ENCODE measurements at places on chromosomes 7 and 10.

- no peak for DNase-seq
Observed at GRCh38 chr10:58820861-58821751, 308.4 kb downstream of the BICC1 start.

GRCh38 chr10:30783939-30784501 is 154.5 kb upstream of the LYZL2 start:
- peak; percentile 72 for DNase-seq

DNA sequence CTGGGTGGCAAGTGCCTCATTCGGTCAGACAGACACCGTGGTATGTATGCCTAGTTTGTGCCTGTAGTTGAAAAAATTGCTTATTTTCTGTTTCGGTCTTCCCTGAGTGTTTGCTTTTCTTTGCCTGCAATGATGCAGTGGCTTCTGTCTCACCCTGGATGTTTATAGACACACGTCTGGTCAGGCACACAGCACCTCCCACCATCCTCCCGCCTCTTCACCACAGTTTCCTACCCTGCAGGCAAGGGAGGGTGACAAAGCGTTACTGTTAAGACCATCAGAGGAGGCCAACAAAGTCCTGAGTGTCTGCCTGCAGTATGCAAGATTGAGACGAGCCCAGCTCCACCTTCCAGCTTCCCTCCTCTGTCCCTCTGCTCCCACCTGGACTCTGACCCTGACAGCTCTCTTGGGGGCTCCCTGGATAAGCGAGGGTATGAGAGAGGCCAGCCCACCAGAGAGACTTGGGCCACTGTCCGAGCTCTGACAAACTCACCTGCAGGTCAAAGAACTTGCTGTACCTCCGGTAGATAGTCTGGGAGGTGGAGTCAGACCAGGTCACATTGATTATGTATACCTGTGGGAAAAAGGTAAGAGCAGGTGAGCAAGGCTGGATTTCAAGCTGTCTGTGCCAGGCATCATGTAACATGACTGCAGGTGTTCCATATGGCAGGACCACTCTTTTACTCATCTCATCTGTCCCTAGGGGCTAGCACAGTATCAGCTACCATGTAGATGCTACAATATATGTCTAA is 54.4 kb downstream of the SH3PXD2A start:
- DNase-seq = no peak

DNA sequence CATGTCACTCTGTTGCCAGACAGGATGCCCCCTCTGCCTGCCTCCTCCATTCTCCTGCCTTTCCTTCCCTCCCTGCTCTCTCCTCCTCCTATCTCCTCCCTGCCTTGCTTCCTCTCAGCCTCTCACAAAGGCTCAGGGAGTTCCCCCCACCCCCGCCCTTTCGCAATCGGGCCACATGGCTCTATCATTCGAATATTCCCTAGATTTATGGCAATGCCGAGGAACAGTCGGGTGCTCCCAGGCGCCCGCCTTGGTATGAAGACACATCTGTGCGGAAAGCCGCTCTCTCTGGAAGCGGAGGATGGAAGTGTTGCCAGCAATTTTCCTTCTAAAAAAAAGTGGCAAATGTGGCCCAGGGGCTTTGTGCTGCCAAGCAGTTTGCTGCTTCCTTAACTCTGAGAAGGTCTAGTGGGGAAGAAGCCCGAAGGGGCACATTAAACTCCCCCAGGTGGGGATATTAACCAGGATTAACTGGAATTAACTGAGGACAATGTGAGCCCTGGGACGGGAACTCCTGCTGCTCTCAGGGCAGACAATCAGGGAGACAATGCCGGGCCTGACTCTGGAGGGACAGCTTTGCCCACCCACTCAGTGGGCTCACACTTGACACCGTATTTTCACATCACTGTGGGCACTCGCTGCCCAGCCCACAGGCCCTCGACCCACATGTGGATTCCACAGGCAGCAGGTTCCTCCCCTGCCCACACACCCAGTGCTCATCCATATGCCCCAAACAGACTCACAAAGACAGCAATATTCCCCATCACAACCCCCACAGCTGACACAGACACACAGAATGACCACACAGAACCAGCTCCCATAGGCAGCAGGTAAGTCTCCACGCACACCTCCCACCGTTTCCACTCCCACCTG is 88.4 kb upstream of the SMNDC1 start:
- no peak for DNase-seq

DNA sequence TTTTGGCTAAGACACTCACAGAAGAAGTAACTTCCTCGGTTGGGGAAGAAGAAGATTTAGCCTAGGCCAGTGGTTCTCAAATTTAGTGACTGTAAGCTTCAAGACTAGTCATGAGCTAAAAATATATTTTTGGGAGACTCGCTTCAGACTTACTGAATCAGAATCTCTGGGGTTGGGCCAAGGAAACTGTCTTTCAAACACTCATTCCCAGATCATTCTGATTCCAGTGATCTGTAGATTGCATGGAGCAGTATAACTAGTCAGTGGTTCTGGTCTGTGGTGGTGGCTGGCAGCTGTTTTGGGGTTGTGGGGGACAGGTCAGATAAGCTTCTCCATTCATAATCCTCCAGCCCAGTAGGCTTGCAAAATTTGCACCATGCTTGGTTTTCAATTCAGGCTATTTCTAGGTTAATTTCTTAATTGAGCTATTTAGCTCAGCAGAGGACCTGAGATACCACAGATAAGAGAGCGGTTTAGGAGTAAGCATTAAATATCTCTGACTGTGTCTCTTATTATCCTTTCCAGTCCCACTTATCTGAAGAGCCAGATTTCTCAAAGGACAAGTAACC is 3.8 kb upstream of the KAT6B start:
- DNase-seq = no peak

DNA sequence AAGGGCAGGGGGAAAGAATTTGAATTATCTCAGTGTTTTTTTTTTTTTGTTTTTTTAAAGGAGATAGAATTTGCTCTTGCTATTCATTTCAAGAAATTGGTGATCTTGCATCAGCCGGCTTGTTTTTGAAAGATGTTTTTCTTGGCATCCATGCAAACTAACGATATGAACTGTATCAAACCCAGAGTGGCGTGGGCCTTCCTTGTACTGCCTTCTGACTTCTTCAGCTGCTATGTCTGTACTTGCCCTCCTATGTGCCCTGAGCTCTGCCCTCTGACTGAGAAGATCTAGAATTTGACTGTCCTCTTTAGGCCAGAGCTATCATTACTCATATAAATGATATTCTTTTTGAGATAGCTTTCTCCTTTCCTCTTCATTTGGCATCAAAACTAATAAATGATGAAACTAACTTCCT is 183.1 kb downstream of the EXOC4 start:
- no peak for DNase-seq
